KG1 (cell line): ENCODE measurements at places on chromosomes 5 and 9.
A peak's percentile ranks its signal among the peaks of the same experiment; 100 is the strongest.

- DNase-seq, result no peak
Observed at GRCh38 chr9:14343261-14344031, 29.5 kb upstream of the NFIB start.

- no peak for DNase-seq
Observed at GRCh38 chr5:138955013-138955660, 80.0 kb upstream of the LRRTM2 start.

- no peak for DNase-seq
Observed at GRCh38 chr5:33701251-33701650, 190.5 kb downstream of the ADAMTS12 start.

GRCh38 chr5:96226941-96227552, 206.0 kb downstream of the PCSK1 start:
- DNase-seq, result no peak

GRCh38 chr5:41337216-41337615, 123.9 kb upstream of the C6 start:
- DNase-seq, result no peak

GRCh38 chr5:80093796-80094195, 58.6 kb downstream of the THBS4 start:
- no peak for DNase-seq

- no peak for DNase-seq
Observed at GRCh38 chr5:172305380-172305779, 21.8 kb upstream of the UBTD2 start.

DNA sequence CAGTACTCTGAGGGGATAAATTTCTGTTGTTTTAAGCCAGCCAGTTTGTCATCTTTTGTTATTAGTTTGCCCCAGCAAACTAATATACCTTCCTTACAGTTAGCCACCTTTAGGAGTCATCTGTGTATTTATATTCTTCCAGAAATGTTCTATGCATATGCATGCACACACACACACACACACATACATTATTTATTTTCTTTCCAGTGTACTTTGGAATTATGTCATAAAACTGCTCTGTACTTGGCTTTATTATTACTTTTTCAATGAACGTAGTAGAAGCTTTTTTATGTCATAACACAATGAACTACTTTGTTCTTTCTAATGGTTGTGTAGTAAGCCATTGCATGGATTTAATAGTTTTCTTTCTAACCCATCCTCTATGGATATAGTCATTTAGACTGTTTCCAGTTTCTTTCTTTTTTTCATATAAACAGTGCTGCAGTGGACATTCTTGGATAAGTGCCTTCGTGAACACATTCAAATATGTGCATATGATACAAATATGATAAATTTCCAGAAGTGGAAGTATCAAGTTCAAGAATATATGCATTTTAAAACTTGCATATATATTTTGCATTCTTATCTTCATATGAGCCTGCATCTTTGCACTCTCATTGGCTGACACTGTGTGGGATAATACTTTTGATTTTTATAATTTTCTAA, 26.6 kb upstream of the DAB2 start:
- no peak for DNase-seq

DNA sequence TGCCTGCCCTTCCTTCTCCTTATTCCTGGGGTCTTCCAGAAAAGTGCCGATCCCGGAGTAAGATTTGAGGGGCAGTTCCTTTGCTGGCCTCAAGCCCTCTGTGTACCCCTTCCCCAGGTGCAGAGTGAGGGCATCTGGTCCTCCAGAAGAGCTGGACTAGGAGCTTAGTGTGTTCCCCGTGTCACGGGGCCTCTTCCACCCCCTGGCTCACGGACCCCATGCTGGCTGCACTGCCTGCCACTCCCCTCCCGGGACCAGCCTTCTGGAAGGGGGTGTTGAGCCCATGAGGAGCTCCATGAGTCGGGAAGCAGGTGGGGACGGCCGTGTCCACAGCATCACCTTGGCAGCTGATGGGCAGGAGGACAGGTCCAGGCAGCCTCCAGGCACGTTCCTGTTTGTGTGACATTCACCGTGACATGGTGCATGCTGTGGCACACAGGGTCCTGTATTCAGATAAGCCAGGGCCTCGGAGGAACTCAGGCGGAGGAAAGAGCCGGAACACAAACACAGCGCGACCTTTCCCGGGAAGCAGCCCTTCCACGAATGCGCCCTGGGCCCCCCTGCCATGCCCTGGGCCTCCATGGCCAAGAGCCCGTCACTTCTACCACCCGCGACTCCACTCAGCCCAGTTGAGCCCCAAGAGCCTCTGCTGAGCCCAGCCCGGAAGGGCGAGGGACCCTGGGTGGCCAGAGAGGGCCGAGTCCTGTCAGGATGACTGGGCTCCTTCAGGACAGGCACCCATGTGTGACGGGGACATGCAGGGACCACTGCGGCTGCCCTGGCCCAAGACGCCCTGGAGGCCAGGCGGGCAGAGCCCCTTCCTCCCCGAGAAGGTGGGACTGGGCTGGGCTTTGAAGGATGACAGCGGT, 5.9 kb upstream of the LCN1 start:
- no peak for DNase-seq

DNA sequence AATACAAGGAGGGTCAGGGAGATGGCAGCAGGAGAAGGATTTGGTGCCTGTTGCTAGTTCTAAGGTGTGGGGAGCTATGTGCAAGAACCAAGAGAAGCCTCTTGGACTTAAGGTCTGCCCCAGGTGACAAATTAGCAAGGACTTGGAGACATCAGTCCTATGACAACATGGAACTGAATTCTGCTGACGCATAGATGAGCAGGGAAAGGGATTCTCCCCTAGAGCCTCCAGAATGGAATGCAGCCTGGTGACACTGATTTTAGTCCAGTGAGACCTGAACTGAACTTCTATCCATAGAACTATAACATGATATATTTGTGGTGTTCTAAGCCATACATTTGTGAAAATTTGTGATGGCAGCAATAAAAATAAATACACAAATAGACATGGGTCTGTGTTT, 215.6 kb downstream of the ESM1 start:
- no peak for DNase-seq

- no peak for DNase-seq
Observed at GRCh38 chr5:161001604-161002003, 149.6 kb upstream of the ATP10B start.

DNA sequence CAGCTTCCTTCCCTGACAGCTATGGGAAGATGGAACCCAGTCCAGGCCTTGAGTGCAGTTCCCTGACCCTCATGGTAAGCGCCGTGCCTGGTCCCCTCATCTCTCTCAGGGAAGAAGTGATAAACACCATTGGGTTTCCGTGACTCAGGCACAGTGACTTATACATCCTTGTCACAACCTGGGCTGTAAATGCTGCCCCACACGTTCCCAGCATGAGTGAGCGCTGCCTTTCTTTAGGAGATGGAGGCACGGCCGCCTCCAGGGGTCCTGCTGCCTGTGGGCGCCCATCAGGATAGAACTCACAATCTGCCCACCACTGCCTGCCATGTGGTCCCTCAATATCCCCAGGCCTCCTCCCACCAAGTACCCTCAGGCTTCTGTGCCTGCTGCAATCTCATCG, 8.3 kb upstream of the NKD2 start:
- no peak for DNase-seq

GRCh38 chr9:101453776-101454570, 18.4 kb upstream of the ALDOB start:
- DNase-seq, result no peak

DNA sequence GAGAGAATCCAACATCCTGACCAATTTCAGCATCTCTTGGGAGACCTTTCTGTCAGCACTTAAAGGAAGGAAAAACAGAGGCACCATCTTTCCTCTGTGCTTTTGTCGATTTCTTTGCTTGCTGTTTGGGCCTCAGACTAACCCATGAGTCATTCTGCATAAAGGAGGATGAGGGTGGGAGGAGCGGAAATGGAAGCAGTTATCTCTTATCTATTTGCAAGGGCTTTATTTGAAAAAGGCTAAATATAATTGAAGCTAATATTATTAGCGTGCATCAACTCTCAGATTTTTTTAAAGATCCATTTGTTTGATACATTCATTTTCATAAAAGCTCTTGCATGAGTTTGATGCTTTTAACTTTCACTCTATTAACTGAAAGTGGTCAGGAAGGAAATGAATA, 72.9 kb downstream of the ZNF622 start:
- no peak for DNase-seq

DNA sequence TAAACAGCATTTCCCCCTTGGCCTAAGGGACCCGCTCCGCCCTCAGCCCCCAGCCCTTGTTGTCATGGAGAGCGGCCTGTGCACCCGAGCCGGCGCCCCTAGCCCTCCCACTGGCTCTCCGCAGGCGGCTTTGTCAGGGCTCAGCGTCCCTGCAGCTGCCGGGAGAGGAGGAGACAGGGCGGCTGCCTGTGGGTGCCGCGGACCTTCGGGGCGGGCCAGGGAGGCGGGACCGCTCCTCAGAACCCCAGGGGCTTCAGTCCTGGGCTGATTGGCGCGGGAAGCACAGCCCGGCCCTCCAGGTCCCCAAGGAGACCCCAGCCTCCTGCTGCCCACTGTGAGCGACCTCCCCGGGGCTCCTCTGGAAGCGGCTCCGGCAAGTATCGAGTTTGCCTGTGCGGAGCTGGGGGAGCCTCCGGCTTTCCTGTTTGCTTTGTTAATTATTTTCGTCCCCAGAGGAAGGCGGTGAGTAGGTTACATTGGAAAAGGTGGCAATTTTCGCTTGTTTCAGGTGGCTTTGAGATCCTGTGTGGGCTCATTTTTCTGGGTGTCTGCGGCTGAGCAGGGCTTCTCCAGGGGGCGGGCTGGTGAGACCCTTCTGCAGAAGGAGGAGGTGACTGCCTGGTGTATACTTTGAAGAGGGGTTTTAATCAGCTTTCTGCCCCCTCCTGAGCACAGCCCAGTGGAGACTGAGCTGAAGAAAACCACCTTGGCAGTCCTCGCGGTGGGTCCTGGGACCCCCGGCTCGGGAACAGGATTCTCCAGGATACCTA, at the start of gene FGD3:
TSS of gene FGD3 (plus strand) at position 256 of the 770 bp plus-strand sequence. CDS start 28,734 bp downstream, outside the sequence.
- DNase-seq, result no peak

GRCh38 chr9:74645007-74645639, 148.0 kb downstream of the RORB start:
- DNase-seq, result peak; percentile 3

GRCh38 chr9:22215521-22215920, 206.4 kb upstream of the CDKN2B start:
- no peak for DNase-seq

DNA sequence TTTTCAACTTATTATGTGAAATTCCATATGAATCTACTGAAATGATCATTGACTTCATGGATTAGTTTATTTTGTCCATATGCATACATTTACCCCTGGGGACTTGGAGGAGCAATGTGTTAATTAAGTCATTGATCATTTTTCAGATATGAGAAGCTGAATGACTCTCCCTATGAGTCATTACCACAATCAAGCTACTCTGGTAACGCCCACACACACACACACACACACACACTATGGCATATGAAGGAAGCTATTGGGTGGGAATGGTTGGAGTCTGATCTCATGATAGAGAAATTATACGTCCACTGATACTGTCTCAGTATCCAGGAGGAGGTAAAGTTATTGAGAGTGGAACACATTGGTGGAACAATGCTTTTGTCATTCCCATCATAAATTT, 528.9 kb downstream of the AGTPBP1 start:
- no peak for DNase-seq

DNA sequence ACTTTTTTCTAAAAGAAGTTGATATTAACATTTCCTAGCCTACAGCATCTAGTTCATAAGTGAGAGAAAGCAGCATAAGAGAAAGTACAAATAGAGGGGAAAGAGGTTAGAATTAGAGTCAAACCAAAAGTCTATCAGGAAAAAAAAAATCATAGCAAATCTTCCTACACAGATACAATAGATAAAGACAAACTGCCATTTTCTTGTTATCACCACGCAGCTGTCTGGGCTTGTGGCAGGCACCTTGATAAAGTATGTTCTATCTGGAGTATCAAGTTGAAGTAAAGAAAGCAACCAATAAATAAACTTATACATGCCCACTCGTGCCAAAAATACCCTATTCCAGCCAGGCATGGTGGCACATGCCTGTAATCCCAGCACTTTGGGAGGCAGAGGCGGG, 5.3 kb upstream of the NR4A3 start:
- no peak for DNase-seq

- no peak for DNase-seq
Observed at GRCh38 chr5:42974536-42974935, 65.6 kb downstream of the ANXA2R start.

GRCh38 chr5:122498163-122498562, 186.1 kb downstream of the SNCAIP start:
- no peak for DNase-seq

DNA sequence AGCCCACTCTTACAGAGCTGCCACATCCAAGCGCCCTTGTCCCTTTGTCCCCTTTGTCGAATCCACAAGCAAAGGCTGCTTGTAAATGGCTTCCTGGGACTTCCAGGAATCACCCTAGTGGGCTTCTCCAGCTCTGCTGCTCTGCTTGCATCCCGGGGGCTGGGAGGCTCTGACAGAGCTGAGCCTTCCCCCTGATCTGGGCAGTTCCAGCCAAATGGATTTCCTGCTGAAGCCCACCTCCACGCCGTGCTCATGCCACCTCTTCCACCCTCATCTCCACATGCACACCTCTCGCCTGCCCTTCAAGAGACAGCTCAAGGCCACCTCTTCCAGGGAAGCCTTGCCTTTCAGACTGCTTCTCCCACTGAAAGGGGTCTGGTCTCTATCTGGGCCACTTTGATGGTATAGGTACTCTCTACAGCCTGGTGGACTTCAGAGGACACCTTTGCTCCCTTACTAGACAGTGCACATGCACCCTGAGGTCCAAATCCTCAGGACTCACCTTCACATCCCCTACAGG, 106.2 kb downstream of the LHFPL2 start:
- DNase-seq, result no peak

DNA sequence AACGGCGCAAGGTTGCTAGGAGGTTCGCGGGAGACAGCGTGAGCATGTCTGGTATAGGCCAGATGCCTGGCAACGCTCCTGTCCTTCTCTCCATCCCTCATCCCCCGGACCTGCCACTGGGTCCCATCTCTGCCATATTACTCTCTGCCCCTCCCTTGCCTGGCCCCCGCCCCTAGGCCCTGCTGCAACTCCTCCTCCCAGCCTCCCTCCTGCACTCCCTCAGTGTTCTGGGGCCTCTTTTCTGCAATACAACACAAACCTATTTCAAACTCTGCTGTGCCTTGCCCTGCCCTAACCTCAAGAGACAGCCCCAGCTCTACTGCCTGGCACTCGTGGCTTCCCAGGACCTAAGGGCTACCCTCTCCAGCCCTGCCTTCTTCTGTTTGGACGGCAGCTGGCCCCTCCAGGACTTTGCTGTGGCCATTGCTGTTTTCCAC, 8.9 kb upstream of the DBN1 start:
- no peak for DNase-seq

- DNase-seq, result no peak
Observed at GRCh38 chr5:91155274-91155673, 227.8 kb downstream of the ARRDC3 start.
